ENCODE measurements at places on chromosomes 7 and 10.

- no peak for DNase-seq
Observed at GRCh38 chr10:118042827-118043242, 3.9 kb downstream of the RAB11FIP2 start.

GRCh38 chr10:121597504-121598262 is 561 bp downstream of the FGFR2 start:
- DNase-seq, result no peak

DNA sequence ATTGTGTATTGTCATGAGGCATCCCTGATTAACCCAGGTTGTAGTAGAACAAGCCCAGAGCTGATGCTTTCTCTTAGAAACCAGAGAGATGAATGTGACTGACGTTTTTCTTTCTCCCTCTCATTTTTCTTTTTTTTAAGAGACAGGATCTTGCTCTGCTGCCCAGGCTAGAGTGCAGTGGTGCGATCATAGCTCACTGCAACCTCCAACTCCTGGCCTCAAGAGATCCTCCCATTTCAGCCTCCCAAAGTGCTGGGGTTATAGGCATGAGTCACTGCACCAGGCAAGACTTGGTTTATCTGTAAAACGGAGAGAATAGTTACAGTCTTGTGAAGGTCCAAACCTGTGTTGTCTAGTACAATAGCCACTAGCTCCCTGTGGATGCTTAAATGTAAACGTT is 5.4 kb downstream of the LMTK2 start:
- no peak for DNase-seq

DNA sequence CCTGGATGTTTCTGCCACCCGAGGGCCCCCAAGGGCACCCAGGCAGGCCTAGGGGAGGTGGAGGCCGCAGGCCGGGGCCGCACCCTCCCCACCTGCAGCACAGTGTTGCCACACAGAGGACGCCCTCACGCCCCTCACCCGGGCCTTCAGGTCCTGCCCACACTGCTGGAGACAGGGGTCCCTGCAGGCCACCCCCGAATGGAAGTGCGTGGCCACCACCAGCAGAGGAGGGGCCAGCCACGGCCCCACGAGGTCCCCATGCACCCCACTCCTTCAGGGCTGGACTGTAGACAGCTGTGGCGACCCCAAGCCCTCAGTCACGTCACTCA is 35.4 kb downstream of the ADAP1 start:
- DNase-seq, result no peak

DNA sequence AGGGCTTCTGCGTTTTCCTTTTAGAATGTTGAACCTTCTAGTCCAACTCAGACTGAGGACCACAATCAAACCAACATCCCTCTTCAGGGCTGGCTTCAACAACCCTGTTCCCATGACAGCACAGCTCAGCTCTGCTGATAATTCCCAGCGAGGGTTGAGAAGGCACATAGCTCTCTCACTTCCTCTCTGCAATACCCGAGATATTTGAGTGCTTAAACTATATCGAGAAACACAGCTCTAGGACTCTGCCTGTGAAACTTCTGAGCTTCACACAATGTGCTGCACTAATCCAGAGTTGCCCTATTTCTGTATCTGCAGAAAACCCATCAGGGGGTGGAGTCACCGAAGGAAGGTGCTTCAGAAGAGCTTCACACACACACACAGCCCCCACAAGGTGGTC is 1.6 kb upstream of the ADARB2 start:
- DNase-seq, result no peak

GRCh38 chr10:7269988-7270387 is 140.8 kb downstream of the SFMBT2 start:
- DNase-seq, result no peak

GRCh38 chr10:79405221-79405994 is 40.0 kb downstream of the ZCCHC24 start:
- DNase-seq, result no peak

DNA sequence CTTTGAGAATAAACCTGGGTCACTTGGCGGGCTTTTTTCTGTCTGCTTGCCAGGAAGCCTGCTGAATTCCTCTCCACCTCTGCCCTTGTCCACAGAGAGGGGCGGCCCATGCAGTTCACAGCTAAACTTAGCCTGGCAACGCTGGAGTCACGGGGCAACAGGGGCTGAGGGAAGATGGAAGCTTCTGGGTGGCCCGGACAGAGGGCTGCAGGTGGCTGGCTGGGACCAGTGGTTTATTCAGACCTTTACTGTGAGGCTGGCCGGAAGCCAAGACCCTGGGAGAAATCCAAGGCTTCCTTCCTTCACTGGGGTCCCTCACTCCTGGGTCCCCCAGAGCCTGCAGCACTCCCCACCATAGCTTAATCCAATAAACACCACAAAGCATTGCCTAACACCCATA is 17.0 kb downstream of the ITPRIP start:
- no peak for DNase-seq

DNA sequence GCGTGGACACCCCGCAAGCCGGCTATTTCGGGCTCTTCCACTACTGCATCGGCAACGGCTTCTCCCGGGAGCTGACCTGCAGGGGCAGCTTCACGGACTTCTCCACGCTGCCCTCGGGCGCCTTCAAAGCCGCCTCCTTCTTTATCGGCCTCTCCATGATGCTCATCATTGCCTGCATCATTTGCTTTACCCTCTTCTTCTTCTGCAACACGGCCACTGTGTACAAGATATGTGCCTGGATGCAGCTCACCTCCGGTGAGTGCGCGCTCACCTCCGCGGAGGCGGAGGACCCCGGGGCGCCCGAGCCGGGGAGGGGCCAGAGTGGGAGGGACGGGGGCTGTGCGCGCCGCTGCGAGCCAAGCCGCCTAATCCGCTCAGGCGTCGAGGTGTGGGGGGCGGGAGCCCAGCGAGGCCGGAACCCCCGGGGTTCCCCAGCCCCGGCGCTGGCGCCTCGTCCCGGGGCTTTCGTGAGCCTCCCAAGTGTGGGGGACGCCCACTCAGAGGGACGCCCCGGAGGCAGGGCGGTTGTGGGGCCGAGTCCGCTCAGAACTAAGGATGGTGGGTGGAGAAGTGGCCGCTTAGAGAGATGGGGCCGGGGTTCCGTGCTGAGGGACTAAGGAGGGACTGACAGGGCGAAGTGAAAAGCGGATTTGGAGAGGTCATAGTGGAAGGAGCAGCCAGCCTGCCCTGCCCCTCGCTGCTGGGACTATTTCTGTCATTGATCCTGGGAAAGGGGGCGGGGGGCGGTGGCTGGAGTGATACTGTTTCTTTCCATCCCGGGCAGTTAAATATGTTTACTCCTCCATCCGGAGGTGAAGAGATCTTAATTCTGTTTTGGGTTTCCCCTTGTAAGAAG is 795 bp downstream of the LHFPL3 start:
- no peak for DNase-seq

- no peak for DNase-seq
Observed at GRCh38 chr10:78438907-78439809, 405.5 kb downstream of the RPS24 start.

GRCh38 chr7:141220263-141220880 is 146.5 kb downstream of the TMEM178B start:
- no peak for DNase-seq

GRCh38 chr7:129452589-129453231 is 18.5 kb downstream of the STRIP2 start:
- DNase-seq, result no peak

DNA sequence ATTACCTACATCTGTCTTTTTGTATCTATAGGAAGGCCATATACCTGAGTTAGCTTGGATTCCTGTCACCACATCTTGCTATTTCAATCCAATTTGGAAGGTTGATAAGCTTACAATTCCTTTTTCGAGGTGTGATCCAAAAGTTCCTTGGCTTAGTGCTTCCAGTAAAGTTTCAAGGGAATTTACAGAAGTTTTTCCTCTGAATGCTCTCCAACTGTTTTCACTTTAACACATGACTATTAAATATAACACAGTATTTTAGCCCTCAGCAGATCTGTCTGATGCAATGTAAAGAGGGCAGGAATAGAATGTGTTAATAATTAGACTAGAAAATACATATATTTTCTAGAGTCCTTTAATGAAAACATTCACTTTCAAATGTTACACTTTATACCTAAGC is 171.4 kb downstream of the DKK1 start:
- no peak for DNase-seq

DNA sequence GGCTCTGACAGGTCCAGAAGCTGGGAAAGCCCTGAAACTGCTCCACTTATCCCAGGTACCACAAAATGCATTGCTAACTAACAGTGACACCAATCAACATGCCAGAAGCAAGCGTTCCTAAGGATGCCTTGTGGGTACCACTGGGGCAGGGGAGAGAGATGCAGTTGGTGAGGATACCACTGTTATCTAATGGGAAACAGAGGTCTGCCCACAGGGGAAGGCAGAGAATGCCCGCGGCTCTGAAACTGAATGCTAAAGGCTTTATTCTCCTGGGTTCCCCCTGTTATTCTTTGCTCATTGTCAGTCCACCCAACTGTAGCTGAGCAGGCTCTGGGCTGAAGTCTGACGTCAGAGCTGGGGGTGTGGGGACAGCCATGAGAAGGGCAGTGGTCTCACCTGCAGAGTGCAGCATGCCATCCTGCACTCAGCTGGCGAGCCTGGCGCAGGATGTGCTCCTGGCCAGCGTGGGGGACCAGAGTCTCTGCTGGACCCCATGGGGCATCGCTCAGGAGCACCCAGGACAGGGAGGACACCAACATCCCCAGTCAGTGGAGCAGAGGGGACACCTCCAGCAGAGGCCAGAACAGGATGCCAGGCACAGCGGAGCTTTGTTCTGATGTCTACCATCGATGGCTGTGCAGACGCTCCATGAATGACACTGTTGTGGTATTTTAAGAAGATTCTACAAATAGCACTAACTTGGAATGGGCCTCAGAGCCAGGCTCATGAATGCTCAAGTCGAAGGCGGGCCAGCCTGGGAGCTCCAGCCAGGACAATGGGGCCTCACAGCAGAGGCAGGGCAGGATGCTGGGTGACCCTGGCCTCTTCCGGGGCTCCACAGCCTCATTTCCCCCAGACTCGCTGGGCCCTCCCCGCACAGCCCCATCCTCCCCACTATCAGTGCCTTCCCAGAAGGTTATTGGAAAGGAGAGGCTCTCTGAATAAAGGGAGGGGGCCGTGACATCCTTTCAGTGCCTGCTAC is 95.8 kb downstream of the ARHGAP22 start:
- no peak for DNase-seq

DNA sequence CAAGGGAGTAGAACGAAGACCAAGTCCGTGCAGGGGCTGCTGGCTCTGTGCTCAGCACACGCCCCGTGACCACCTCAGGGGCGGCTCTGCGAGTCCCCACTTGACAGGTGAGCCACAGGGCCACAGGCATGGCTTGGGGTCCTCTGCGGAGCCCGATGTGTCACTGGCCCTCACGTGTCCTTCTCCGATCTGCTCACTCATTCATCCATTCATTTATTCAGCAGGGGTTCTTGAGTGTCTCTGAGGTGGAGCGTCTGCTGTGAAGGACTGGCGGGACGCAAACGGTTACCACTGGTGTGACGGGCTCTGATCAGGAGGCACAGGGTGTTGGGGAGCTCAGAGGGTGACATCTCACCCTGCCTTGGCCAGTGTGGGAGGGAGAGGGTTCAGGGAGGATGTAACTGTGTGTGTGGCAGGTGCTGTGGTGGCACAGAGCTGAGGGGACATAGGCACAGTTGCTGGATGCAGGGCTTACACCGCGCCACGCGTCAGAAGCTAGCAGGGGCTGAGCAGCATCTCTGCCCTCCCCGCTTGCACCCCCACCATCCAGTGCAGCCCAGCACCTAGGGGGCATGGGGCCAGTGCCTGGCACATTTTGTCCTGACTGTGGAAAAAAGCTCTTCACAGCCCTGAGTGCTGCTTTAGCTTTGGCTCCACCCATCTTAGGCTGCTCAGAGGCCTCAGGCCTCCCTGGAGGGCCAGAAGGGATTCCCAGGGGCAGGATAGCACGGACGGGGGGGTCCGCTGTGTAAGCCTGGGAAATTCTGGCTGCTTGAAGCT is 116.8 kb downstream of the LHPP start:
- DNase-seq, result no peak

GRCh38 chr10:110651044-110651958 is 7.2 kb downstream of the RBM20 start:
- no peak for DNase-seq

GRCh38 chr7:120862987-120863590 is 5.1 kb upstream of the TSPAN12 start:
- no peak for DNase-seq

DNA sequence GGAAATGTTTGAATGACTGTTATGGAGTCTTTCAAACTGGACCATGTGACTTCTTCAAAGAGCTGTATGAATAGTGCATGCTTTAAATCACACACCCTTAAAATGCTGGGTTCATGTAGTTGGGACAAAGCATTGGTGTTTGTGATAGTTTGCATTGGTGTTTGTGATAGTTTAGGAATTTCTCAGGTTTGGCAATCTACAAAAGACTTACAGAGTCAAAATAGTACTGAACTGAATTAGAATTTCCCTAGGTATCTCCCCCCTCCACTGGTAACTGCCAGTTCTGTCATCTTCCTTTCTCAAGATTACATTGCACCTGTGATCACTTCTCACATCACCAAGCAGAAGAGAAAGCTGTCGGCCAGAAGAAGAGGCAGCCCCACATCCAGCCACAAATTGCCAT is 261.1 kb downstream of the GATA3 start:
- no peak for DNase-seq

- DNase-seq, result no peak
Observed at GRCh38 chr7:129750091-129750490, 138.6 kb downstream of the NRF1 start.

DNA sequence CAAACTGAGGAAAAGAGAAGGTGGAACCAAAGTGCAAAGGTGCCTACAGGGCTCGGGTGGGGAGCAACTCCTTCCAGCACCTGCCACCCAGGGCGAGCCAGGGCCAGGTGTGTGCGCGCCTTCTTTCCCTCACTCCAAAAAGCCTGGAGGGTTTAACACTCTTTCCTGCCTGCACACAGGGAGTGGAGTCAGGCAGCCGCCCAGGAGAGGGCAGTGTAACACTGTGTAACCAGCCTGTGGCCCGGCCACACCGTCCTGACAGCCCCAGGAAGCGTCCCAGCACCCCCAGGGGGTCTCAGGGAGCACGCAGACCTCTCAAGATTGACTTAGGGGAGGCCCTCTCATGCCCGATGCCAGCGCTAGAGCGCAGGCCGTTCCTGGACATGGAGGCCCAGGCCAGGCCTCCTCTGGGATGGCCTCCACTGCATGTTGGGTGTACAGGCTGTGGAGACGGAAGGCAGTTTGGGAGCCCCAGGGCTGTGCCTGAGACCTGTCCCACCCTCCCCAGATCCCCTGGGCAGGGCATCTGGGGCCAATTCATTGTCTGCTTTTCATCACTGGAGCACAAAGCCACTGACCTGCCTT is 13.4 kb downstream of the BRI3 start:
- DNase-seq, result no peak

DNA sequence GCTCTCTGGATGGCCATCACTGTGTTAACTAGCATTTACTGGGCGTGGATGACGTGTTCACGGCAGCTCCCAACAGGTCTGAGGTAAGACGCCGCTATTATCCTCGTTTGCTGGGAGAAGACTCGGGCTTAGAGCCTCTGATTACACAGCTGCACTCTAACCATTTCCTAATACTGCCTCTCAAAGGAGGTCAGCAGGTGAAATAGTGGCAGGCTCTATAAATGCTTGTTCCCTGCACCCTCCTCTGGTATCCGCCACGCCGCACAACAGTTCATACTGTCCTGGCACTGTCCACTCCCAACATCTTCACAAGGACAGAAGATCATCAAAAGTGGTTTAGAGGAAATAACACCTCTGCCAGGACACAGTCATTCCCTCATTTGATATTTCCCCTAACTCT is 28.3 kb downstream of the HIPK2 start:
- no peak for DNase-seq

- no peak for DNase-seq
Observed at GRCh38 chr10:104340641-104341040, 2.4 kb upstream of the ITPRIP start.

Data from stimulated activated CD4-positive, alpha-beta T cell treated with anti-CD3 and anti-CD28 coated beads, TNF-alpha, amount 100 ng/mL, for 4 hours (primary cell).